ENCODE measurements at places on chromosomes 2 and 18. TPM values are rescaled to one million over a fixed set of nuclear protein-coding genes. Genes with fewer than 3 reads are reported as not detected.
A peak's percentile ranks its signal among the peaks of the same experiment; 100 is the strongest.

DNA sequence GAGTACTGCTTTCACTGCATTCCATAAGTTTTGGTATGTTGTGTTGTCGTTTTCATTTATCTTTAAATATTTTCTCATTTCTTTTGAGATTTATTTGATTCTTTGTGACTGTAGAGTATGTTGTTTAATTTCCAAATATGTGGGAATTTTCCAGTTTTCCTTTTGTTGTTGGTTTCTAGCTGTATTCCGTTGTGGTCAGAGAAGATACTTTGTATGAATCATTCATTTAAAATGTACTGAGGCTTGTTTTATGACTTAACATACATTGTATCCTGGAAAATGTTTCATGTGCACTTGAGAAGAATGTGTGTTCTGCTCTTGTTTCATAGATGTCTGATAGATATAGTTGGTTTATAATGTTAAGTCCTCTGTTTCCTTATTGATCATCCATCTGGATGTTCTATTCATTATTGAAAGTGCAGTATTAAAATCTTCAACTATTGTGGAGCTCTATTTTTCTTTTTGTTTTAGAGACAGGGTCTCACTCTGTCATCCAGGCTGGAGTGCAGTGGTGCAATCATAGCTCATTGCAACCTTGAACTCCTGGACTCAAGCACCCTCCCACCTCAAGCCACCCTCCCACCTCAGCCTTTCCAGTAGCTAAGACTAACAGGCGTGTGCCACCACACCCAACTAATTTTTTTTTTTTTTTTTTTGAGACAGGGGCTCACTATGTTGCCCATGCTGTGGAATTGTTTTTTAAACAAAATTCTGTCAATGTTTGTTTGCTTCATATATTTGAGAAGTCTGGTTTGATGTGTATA, 96.8 kb downstream of the TAF4B start:
- H3K4me1 ChIP-seq: no peaks in the 10 kb centered on the region
- no peak overlapping the region for H3K4me3 ChIP-seq
- no peak for DNase-seq
- peaks cover 19% of the 10 kb centered on the region for H3K36me3 ChIP-seq
- no peak overlapping the region for H3K27ac ChIP-seq

DNA sequence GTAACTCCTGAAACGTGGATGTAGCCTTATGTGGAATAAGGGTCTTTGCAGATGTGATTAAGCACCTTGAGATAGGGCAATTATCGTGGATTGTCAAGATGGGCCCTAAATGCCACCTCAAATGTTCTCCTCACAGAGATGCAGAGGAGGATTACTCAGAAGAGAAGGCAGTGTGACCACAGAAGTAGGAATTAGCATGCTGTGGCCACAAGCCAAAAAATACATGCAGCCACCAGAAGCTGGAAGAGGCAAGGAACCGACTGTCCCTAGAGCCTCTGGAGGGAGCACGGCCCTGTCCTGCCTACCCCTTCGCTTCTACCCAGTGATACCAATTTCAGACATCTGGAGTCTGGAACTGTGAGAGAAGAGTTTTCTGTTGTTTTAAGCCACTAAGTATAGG, 47.3 kb upstream of the MGAT5 start:
- DNase-seq: no peak
- H3K27ac ChIP-seq: no peak overlapping the region
- H3K4me1 ChIP-seq: no peaks in the 10 kb centered on the region
- H3K4me3 ChIP-seq: no peak overlapping the region

GRCh38 chr18:13137670-13138419, 80.7 kb upstream of the LDLRAD4 start:
- peak; percentile 36 for DNase-seq
- no peak overlapping the region for H3K27ac ChIP-seq
- no peaks in the 10 kb centered on the region for H3K27me3 ChIP-seq
- H3K36me3 ChIP-seq: no peaks in the 10 kb centered on the region
- peaks cover 15% of the 10 kb centered on the region for H3K4me1 ChIP-seq
- H3K4me3 ChIP-seq: no peak overlapping the region

CCDC142 gene
- total RNA-seq: 11.1 TPM

DNA sequence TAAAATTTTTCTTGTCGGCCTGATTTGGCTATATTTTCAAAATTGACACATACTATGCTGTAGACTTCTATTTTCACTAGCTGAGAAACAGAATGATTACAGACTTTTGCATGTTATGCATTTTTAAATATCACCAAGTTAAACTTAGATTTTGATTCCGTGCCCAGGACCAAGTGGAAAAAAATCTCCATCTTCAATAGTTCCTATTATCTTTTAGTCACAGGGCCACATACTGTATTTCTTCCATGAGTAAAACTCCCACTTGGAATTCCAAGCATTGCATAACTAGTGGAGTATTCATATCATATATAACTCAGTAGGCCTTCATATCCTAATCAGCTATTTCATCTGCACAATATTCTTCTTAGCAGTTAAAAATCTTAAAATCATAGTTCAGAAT, 470.9 kb downstream of the ARHGAP15 start:
- H3K4me3 ChIP-seq: no peak overlapping the region
- no peaks in the 10 kb centered on the region for H3K4me1 ChIP-seq
- H3K36me3 ChIP-seq: no peaks in the 10 kb centered on the region

DNA sequence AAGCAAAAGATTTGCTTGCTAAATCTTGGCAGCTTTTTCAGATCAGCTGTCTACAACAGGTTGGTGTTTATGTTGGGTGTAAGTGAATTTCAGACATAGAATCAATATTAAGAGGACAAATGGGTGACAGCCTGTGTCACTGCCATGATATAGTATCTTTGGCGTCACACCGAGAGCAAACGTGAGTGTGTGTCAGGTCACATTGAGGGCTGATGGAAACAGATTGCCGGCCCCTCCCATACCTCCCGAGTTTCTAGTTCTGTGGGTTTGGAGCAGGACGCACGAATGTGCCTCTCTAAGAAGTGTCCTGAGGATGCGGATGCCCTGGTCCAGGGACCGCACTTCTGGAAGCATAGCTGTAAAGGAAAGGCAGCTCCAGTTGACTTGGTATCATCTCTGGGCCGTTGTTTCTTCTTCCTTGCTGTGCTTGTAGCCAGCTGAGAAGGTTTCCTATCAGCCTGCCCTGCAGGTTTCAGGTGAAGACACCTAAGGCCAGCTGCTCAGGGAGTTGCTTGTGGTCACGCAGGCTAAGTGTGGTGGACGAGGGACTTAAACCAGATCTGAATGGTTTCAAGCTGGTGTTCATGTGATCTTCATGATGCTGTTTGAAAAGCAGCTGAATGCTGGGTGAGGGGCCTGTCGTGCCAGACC, 6.4 kb downstream of the AGAP1 start:
- no peak for DNase-seq
- H3K27me3 ChIP-seq: no peaks in the 10 kb centered on the region
- H3K36me3 ChIP-seq: peaks cover 7% of the 10 kb centered on the region

LINC00305 gene
- total RNA-seq: not detected

MYL1 gene
- total RNA-seq: not detected

DNA sequence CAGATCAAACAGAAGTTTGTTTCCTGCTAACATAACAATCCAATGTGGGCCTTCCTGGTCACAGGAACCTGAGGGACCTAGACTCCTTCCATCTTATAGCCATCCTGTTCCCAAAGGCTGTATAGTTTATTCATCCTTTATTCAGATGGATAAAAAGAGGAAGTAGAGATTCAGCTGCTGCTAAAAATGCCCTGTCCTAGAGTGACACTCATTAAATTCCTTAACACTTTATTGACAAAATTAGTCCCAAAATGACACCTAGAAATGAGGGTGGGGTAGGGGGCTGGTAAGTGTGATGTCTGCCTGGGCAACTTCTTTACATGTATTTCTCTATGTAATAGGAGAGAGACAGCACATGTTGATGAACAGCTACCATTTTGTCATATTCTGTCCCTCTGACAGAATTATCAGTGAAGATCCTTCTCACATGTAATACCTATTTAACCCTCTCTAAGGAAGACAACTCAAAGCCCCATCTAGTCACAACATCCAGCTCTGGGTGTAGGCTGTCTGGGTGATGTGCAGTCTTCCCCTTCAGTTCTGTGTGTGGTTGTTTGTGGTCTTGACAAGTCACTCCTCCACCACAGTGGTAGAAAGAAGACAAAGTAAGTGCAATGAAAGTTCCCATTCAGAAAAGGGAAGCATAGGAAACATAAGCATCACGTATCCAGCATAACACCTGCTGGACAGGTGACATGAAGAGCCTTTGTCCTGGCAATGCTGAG, 253.9 kb upstream of the CNTNAP5 start:
- no peak overlapping the region for H3K4me3 ChIP-seq
- DNase-seq: no peak
- no peaks in the 10 kb centered on the region for H3K36me3 ChIP-seq
- H3K27ac ChIP-seq: no peak overlapping the region

CFAP210 gene
- total RNA-seq: 1.00 TPM
